ENCODE measurements at places on chromosomes 16 and 17.

DNA sequence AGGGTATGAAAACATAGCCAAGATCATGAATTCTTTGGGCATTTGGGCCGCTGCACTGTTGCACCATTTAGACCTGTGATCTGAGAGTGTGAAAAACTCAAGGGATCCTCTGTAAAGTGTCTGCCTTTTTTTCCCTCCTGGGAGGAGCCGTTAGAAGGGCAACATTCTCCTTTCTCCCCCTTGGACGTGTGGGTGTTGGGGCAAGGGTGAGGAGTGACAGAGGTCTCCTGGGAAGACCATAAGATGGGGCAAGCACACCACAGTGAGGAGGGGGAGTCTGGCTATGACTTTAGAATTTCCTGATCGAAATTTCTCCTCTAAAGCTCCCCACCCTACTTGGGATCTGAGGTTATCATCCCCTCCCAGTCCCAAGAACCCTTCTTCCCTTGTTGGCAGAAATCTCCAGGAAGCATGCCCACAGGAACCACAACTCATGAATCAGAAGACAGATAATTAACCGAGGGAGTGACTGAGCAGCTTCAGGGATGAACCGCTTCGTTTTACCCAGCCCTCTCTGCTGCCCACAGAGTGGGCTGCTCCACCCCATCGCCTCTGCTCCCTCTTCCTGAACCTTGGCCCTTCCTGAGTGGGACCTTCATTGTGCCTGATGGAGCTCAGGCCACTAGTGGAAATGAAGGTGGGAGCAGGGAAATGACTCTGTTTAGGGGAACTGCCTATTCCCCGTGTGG, 4.2 kb downstream of the ITGB3 start:
- peak; percentile 89 for DNase-seq

DNA sequence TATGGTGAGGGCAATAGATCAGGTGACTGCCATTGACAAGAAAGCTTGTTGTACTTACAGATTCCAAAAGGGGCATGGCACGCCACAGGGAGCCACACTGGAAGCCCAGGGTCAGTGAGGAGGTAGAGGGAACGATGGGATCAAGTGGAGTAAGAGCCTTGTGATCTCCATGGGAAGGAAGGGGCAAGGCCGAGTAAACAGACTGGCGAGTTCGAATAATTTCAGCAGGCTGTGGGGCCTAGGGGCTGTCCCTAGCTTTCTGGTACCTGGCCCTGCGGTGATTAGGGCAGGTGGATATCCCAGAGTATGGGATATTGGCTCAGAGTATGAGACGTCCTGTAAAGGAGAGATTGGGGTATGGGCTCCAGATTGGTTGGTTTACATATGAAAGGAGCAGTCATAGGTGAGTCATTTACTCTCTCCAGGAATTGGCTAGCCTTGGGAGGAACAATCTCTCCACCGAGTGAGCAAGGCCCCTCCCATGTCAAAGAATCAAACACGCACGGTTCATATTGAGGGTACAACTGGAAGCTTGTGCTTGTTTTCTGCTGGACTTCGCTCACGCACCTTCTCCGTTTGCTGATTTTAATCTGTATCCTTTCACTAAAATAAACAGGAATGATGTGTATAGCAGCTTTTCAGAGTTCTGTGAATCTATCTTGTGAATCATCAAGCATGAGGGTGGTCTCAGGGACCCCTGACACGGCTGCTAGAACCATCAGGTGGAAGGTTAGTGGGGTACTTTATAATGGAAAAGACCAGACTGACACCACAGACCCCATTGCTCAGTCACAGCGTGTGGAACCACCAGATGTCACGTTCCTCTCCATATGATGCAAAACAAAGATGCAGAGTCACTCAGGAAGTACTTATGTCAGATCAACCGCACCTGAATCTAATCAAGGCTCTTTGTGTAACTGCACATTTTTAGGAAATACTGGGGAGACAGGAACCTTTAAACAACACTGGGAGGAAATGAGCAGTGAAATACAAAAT, 27.9 kb downstream of the GABARAPL2 start:
- peak; percentile 58 for DNase-seq

DNA sequence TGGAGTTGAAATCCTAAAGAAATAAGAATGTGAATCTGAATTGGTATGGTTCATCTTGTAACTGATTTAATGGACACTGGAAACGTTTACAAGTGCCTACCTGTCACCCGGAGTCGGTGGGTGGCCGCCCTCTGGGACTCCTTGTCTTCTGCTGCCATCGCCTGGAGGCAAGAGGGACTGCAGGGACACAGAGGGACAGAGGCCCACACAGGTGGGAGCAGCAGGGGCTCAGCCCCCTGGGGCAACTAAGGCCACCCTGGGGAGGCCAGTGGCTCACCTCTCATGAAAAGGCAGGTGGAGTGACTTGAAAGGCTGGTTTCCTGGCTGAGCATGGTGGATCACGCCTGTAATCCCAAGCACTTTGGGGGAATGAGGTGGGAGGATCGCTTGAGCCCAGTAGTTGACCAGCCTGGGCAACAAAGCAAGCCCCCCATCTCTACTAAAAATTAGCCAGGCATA, 23.2 kb downstream of the TMEM92 start:
- DNase-seq = peak; percentile 62

DNA sequence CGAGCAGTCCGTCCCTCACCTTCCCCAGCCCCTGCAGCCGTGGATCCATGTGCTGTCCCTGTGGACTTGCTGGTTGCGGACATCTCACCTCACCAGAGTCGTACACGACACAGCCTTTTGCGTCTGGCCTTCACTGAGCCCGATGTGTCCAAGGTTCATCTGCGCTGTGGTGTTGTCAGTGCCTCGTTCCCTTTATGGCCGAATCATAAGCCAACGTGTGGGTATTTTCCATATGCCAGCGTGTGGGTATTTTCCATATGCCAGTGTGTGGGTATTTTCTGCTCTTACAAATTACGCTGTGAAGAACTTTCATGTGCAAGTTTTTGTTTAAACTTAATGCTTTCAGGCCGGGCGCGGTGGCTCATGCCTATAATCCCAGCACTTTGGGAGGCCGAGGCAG, 31.6 kb downstream of the TBCD start:
- no peak for DNase-seq

DNA sequence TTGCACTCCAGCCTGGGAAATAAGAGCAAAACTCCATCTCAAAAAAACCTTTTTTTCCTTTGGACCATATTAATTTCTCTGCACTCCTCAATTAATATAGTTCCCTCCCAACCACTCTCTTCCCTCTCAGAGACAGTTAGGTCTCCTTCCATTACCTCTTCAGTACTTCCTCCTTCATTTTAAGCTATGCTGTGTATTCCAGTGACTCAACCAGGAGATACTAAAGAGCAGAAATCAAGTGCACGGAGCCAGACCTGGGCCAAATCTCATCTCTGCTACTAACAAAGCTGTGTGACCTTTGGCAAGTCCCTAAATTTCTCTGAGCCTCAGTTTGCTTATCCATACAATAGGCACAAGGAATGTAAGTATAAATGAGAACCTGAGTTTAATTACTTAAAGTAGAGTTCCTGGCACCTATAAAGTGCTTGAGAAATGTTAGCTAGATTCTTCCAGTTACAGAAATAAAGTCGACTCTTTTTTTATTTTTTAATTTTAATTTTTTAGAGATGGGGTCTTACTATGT, 8.5 kb downstream of the PECAM1 start:
- DNase-seq = no peak

DNA sequence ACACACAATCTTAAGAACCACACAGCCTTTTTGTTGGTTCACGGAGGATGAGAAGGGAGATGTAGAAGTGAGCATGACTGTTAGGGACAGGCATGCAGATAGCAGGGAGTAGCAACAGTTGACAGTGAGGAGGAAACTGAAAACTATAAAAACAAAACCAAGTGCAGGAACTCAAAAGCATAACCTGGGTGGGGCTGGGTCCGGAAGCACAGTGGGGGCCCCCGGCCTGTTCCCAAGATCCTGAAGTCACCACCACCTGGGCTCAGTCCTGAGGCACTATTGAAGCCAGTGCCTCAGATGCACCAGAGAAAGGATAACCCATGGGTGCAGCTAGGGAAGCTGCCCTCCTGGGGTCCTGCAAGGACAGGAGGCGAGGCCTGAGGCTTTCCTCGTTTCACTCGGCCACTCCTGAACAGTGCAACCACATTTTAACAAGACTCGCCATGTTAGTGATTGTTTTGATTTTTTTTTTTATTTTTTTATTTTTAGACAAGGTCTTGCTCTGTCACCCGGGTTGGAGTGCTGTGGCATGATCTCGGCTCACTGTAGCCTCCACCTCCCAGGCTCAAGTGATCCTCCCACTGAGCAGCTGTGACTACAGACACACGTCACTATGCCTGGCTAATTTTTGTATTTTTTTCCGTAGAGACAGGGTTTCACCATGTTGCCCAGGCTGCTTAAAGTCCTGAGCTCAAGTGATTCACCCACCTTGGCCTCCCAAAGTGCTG, 27.7 kb upstream of the CBX4 start:
- no peak for DNase-seq

DNA sequence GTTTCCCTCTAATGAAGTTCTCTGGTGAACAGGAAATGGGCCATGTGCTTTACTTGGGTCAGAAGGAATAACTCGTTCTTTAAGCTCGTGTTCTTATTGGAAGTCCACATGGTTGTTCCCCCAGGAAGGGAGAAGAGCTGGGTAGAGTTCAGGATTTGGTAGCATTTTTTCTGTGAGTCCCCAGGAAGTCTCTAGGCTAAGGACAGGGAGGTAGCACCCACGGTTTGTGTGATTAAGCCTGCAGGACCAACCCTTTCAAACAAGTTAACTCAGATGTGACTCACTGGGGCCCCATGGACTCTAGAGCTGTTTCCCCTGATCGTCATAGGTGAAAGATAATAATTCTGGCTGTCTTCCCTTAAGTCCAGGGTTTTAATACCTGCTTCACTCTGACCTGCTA, 16.4 kb downstream of the SAP30BP start:
- DNase-seq = peak; percentile 85

GRCh38 chr16:87815567-87815966, 49.8 kb upstream of the KLHDC4 start:
- no peak for DNase-seq

- no peak for DNase-seq
Observed at GRCh38 chr16:68374246-68374805, 63.5 kb downstream of the PRMT7 start.

DNA sequence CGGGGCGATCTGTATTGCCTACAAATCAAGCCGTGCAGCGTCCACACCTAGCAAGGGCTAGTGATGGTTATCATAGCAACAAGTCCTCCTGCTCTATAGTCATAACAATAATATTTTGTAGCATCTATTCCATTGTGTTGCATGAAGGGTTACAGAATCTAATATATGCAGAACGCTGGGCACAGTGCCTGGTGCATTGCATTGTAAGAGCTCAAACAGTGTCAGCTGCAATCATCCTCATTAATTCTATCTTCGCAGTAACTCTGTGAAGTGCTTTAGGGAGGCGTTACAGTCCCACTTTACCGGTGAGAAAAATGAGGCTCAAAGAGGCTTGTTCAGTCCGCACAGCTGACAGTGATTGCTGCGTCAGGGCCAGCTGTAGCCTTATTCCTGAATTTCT, 149.4 kb downstream of the RBFOX1 start:
- DNase-seq = no peak

DNA sequence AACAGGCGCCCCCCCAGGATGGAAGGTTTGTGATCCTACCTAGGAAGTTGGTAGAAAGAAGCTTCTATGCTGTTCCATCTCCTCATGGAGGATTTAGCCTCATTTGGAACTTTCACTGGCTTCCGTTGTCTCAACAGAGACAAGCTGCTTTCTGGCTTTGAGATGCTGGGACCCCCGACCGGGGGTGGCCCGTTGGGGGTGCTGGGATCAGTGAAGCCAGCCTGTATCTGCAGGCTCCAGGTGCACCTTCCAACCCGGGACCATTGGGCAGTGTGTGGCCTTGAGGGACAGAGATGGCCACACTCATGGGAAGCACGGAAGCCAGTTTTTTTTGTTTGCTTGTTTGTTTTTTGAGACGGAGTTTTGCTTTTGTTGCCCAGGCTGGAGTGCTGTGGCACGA, 15.4 kb downstream of the CIBAR2 start:
- DNase-seq = no peak

DNA sequence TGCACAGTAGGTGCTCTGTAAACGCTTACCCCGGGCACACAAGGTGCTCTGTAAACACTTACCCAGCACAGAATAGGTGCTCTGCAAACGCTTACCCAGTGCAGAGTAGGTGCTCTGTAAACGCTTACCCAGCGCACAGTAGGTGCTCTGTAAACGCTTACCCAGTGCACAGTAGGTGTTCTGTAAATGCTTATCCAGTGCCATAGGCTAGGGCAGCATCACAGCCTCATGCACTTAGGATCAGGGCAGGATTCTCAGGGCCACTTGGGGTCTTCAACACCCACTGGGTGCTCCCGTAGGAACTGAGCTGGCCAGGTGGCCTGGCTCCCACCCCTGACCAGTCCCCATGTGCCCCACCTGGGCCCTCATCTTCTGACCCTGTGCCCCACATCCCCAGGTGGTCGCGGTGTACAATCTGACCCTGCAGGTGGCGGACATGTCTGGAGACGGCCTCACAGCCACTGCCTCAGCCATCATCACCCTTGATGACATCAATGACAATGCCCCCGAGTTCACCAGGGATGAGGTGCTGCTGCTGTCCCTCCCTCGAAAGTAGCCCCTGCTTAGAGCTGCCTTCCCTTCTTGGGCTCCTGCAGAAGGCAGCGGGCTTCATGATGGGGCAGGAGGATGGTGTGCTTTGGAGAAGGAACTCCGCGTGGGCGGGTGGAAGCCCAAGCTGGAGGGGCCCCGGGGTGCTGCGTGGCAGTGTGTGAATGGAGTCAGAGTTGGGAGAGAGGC, 13.1 kb downstream of the SLC22A31 start:
- peak; percentile 36 for DNase-seq

- DNase-seq = no peak
Observed at GRCh38 chr17:61464843-61465180, 12.6 kb downstream of the TBX4 start.

DNA sequence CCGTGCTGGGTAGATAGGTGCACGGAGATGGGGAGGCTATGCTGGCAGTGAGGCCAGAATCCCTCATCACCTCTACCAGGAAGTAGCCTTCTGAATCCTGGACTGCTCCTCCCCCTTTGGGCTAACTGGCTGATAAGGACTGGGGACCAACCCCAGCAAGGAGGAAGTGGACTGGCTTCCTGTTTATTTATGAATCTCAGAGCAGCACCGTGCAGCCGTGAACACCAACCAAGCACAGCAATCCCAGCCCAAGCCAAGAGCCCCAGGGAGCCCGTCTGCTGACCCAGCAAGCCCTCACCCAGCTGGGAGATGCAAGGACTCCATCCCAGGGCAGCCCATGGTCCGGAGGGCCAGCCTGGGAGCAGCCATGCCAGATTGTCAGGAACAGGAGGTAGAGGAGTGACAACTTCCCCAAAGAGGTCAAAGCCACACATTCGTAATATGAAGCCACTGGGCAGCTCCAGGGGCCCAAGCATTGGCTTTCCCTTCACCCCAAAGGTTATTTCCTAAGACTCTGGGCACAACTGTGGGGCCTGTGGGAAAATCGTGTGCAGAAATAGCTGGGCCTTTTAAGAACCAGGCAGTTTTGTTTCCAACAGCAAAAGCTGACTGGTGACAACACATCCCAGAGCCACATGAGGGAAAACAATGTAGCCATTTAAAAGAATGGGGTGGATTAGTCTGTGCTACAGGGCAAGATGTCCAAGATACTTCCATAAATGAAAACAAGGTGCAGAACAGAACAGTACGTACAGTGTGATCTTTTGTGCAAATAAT, 23.9 kb downstream of the PHB1 start:
- DNase-seq = peak; percentile 37
